ENCODE measurements at places on chromosomes 2 and 18.
A peak's percentile ranks its signal among the peaks of the same experiment; 100 is the strongest.

- no peak for DNase-seq
These were observed 9.8 kb downstream of the ARID5A start for GRCh38 chr2:96546321-96546720.

DNA sequence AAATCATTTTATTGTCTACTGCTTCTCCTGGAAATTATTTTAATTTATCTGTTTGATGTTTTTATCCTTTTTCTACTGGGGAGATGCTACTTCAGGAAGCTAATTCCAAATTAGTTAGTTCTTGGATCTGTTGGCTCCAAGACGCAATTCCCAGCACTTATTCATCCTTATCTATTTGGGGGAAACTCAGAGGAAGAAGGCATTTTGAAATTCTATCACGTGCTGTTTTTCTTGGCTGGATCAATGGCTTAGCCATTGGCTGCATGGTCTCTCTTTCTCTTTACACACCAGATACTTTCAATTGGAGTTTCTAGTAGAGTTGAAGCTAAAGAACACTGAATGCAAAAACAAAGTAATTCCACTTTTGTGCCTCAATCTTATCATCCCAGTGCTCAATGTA lies 98.3 kb downstream of the RAPGEF4 start:
- no peak for DNase-seq

DNA sequence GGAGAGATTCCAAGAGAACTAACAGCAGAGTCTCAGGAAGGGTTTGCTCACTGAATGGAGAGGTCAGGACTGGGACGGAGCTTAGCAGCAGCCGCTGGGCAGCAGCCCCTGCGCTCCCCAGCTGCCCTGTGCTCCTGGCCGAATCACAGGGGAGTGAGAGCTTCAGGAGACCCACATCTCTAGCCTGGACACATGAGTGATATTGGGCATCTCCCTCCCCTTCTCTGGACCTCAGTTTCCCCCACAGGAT lies 511 bp downstream of the MATN3 start:
- DNase-seq, result no peak

DNA sequence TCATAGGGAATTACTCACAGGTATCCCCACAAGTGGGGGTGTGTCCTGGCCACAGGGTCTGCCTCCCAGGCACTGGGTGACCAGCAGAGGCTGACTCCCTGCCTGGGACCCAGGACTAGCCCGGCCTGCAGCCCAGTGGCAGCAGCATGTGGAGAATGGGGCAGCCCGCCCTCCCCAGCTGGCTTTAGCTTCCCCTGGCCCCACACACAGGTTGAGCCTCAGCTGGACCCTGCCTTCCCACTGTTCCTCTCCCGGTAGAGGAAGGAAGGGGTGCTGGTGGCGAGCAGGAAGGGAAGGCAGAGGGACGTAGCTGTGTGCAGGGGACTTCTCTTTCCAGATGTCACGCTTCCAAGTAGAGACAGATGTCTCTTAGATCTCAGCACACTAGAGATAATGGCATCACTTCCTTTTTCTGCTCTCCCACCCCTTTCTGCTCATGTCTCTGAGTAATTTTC lies 51.4 kb downstream of the EMILIN2 start:
- DNase-seq, result no peak

DNA sequence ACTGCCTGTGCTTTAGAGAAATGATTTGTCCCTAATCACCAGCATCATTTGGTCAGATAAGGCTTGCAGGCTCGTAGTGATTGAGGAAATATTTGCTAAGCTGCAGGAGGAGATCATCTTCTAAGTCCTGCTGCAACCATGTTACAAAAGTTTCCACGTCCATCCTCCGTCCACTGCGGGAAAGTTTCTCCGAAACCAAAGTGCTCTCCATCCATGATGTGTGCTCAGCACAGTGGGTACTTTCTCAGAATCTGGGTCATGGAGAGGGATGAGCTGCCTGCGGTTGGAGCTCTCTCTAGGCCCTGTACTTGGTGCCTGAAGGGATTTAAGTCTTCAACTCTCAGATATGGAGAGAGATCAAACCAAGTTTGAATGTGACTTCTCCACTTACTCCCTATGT lies 39.3 kb downstream of the IL1RL2 start:
- no peak for DNase-seq

DNA sequence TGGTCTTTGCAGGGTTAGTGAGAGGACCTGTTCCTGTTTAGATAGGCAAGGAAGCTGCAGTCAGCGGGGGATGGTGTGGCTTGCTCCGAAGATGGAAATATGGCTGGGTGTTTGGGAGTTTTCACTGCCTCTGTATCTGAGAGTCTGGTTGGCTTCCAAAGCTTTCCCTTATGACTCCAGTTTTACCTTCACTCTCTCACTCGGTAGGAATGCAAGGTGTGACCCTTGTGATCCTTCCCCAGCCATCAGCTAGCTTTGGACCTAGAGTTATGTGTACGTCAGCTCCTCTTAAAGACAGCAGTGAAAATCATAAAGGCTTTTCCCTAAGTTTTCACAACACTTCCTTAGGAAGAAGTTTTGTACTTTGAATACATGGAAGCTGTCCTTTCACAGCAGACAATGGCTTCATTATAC lies 35.5 kb upstream of the TMEM87B start:
- DNase-seq, result no peak

DNA sequence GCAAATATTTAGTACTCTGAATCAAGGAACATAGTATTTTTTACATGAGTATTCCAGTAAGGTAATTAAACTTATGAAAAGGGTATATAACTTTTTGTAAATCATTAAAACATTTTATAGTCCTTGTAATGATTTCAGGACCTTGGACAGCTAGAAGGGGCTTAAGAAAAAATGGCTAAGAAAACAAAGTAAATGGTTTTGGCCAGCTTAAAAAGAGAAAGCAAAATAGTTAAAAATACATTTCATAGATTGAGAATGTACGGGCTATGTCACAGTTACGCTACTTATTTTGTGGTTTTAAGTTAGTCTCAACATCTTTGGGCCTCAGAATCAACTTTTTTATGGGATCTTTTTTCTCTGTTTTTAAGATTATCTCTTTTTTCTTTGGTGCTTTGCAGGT lies 26.7 kb downstream of the POLI start:
- no peak for DNase-seq

DNA sequence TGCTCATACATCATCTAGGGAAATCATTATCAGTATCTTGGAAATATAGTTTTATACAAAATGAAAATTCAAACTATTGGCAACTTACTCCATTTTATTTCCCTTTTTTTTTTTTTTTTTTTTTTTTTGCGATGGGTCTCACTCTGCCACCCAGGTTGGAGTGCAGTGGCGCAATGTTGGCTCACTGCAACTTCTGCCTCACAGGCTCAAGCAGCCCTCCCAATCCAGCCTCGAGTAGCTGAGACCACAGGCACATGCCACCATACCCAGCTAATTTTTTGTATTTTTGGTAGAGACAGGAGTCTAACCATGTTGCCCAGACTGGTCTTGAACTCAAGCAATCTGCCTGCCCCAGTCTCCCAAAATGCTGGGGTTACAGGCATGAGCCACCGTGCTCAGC lies 29.0 kb downstream of the OLA1 start:
- DNase-seq, result no peak

- no peak for DNase-seq
These were observed 415.8 kb downstream of the HRH4 start for GRCh38 chr18:24876266-24876665.

DNA sequence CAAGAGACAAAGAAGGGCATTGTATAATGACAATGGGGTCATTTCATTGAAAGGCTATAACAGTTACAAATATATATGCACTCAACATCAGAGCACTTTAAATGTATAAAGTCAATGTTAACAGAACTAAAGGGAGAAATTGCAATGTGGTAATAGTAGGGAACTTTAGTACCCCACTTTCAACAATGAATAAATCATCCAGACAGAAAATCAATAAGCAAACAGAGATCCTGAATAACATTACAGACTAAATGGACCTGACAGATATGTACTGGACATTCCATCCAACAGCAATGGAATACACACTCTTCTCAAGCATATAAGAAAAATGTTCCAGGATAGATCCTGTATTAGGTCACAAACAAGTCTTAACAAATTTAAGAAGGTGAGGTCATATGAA lies 90.5 kb upstream of the ALKAL2 start:
- no peak for DNase-seq

GRCh38 chr2:113211226-113212105 lies 37.7 kb downstream of the PSD4 start:
- no peak for DNase-seq

DNA sequence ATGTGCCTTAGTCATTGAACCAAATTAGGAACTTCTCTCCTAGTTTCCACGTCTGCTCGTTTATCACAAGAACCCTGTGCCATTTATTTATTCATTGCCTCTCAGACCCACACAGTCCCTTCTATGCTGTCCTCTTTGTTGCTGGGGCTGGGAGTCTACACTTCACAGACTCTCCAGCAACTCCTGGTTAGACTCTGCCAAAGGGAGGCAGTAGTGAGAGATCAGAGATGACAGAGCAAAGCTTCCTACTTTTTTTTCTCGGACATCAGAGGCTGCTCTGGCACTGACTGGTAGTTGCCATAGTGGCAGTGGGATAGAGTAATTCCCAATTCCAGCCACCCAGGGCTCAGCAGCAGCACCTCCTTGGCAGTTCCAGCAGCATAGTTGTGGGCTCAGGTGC lies 277.5 kb downstream of the BCL11A start:
- no peak for DNase-seq

- no peak for DNase-seq
These were observed 53.3 kb upstream of the NFU1 start for GRCh38 chr2:69490486-69490885.

GRCh38 chr18:47490882-47491281 lies 239.4 kb upstream of the SKOR2 start:
- DNase-seq, result no peak

DNA sequence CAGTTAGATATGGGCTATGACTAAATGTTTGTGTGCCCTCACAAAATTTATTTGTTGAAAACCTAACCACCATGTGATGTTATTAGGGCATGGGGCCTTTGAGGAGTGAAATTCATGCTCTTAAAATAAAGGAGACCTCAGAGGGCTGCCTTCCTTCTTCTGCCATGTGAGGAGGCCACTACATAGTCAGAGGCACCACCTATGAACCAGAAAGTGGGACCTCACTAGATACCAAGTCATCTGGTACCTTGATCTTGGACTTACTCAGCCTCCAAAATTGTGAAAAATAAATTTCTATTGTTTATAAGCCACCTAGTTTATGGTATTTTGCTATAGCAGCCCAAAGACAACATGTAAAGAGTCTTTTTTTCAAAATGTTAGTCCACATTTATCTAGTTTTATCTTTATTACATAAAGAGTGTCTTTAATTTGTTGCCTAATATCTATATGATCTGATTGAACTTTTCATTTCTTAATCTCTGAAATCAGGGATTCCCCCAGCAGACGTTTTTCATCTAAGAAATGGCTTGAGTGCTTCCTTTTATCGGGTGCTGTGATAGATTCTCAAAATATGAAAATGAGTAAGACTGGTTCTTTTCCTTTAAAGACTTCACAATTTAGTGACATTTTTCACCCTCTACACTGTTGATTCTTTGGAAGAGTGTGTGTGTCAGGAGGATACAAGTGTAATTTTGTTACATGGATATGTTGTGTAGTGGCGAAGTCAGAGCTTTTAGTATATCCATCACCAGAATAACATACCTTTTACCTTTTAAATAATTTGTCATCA lies 34.2 kb downstream of the PMS1 start:
- no peak for DNase-seq

GRCh38 chr18:43485545-43485963 lies 208.3 kb upstream of the SYT4 start:
- no peak for DNase-seq

GRCh38 chr2:235977445-235977844 lies 190.7 kb downstream of the GBX2 start:
- DNase-seq, result no peak

- DNase-seq, result no peak
These were observed 74.9 kb downstream of the ACKR3 start for GRCh38 chr2:236644502-236644911.

DNA sequence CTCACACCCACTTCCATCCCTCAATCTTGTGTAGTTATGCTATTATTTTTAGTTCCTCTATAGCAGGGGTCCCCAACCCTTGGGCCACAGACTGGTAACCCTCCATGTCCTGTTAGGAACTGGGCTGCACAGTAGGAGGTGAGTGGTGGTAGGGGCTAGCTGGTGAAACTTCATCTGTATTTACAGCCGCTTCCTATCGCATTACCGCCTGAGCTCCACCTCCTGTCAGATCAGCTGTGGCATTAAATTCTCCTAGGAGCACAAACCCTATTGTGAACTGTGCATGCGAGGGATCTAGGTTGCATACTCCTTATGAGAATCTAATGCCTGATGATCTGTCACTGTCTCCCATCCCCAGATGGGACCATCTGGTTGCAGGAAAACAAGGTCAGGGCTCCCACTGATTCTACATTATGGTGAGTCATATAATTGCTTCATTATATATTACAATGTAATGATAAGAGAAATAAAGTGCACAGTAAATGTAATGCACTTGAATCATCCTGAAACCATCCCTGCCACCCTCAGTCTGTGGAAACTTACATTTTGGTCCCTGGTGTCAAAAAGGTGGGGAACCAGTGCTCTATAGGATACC lies 1.6 kb upstream of the RAB11FIP5 start:
- no peak for DNase-seq

DNA sequence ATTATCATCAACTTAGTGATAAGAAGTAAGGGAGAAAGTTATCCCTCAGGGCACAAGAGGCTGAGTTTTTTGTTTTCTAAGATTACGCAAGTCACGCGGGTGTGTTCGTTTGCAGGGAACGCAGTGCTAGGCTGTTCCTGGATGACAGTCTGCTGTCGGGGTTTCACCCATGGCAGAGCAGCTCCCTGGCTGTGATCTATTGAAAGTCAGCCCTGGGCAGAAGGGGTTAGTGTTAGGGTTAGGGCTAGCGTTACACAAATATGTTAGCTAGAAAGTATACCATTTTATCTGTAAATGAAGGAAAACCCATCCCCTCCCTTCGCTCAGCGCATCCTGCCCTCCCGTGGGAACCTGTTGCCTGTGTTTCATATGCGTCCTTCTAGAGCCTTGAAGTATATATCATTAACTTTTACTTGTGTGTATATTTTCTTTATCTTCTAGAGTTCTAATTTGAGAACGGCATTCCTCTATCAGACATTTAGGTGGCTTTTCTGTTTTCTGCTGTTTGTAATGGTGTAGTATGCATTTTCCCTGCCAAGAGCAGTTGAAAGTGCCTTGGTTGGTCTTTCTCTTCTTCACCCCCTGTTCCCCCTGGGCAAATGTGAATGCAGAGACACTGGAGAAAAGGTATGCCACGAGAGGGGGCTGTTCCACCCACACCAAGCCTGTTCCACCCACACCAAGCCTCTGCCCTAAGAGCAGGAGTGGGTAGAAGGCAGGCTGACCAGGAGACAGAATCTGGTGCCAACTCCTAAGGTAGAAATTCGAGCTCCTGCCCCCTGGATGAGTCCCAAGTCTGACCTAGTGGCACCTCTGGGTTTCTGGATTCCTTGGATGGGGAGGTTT lies 47.0 kb downstream of the ARMC9 start:
- DNase-seq, result no peak

- no peak for DNase-seq
These were observed 74.6 kb downstream of the CPS1 start for GRCh38 chr2:210630873-210631560.

GRCh38 chr2:54212456-54212855 lies 43.6 kb downstream of the TSPYL6 start:
- no peak for DNase-seq

- DNase-seq, result no peak
These were observed 386.1 kb downstream of the SOCS6 start for GRCh38 chr18:70674896-70675295.

GRCh38 chr2:12990523-12990922 lies 273.8 kb downstream of the TRIB2 start:
- DNase-seq, result no peak

GRCh38 chr2:231557571-231558217 lies 27.4 kb upstream of the NMUR1 start:
- DNase-seq, result peak; percentile 24

Measured in stimulated activated CD8-positive, alpha-beta memory T cell treated with anti-CD3 and anti-CD28 coated beads, Interleukin-15, amount 100 ng/mL, for 1 hour (primary cell).